ENCODE measurements at places on chromosomes 12 and 14.

DNA sequence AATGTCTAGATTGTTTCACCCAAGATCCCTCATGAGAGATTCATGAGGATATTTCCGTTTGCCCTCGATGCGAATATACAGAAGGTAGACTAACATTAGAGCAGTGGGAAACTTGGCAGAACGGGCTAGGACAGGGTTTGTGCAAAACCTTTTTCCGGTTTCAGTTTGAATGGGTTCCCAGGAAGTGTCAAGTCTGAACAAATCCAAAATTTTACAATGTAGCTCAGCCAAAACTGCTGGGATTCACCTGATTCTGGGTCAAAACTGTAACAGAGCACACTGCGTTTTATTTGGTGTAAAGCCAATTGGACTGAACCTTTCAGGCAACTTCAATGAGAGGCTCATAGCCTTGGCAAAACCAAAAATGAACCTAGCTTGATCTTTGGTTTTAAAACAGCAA, 337.8 kb upstream of the DIO2 start:
- no peak for DNase-seq

- no peak for DNase-seq
Measured at GRCh38 chr14:77355811-77356210, 21.1 kb downstream of the TMED8 start.

DNA sequence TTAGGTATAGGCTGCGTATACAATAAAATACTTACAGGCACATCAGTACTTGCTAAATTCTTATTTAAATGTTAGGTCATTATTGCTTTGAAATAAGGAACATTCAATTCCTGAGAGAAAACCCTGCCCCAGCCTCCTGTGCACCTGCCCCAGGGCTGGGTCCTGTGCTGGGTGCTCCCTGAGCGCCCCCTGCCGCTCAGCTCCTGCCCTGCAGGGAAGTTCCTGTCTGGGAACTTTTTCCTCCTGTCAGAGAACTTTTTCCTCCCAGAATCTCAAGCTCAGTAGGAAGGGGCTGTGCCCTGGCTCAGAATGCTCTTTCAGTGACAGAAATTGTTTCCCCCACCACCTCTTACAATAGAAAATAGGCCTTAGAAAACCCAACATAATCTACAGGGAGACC, 751.1 kb downstream of the TMEM121 start:
- no peak for DNase-seq

- DNase-seq: no peak
Measured at GRCh38 chr12:120013659-120014380, 24.8 kb downstream of the BICDL1 start.

DNA sequence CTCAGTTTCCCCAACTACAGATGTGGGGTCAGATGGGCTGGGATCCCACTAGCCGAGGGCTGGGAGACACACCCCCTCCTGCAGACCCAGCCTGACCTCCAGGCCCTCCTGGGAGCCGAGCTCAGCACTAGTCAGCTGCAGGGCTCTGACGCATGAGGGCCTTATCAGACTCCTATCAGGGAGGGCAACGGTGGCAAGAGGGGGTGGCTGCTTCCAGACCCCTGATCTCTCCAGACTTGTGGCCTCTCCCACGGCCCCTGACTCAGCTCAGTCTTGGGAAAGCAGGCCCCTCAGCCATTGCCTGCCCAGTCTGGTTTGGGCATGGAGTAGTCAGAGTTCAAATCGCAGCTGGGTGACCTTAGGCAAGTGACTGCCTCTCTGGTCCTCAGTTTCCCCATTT, 2.5 kb downstream of the RASAL1 start:
- DNase-seq: no peak

- no peak for DNase-seq
Measured at GRCh38 chr14:103393070-103393469, 7.9 kb downstream of the MARK3 start.
